ENCODE measurements at places on chromosomes 16 and 17.

DNA sequence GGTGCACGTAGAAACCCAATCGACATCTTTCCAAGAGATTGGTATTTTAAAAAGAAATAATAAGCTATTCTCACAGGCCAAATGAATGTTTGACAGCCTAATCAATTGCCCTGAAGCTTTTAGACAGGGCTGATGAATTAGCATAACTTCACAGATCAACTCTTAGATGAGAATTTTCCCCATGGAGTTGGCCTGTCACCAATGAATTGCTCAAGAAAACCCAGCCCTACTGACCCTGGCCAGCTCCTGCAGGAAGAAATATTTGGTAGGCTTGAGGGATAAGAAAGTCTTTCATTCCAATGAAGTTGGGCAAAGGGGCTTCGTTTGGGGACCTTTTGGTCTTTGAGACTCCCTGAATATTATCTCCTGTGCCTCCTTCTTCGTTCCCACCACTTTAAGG, 23.4 kb upstream of the SEC14L1 start:
- DNase-seq, result no peak

DNA sequence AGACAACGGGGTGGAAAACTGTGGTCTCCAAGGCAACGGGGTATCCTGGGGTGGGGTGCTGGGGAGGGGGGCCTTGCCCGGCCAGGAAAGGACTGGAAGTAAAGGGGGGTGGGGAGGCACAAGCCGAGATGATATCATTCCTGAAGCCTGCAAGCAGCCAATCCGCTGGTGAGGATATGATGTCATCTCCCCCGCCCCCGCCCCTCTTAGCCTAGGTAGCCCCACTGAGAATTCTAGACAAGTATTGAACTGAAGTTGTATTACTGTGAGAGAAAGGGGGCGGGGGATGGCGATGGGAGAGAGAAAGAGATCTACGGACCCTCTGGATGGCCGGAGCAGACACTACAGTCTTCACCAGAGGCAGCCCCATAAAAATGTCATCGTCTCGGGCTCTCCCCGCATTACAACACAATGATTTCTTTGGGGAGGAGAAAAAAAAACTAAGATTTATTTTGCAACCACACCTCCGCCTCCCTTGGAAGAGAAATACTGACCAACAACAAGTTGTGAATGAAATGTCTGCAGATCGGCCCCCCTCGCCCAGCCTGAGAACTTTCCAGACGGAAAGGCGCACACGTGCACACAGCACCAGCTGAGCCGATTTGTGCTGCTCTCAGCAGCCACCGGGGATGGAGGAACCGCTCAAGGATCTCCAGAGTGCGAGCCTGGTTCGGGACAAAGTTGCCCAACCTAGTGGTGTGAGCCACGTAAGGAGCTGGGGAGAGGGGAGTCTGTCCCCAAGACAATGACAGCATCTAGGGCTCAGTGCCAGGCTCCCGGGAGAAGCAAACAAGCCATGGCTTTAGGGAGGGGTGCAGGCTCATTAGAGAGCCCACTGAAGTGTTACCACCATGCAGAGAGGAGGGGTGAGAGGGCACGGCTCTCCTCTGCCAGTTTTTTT, 222.1 kb downstream of the SOX9 start:
- no peak for DNase-seq

DNA sequence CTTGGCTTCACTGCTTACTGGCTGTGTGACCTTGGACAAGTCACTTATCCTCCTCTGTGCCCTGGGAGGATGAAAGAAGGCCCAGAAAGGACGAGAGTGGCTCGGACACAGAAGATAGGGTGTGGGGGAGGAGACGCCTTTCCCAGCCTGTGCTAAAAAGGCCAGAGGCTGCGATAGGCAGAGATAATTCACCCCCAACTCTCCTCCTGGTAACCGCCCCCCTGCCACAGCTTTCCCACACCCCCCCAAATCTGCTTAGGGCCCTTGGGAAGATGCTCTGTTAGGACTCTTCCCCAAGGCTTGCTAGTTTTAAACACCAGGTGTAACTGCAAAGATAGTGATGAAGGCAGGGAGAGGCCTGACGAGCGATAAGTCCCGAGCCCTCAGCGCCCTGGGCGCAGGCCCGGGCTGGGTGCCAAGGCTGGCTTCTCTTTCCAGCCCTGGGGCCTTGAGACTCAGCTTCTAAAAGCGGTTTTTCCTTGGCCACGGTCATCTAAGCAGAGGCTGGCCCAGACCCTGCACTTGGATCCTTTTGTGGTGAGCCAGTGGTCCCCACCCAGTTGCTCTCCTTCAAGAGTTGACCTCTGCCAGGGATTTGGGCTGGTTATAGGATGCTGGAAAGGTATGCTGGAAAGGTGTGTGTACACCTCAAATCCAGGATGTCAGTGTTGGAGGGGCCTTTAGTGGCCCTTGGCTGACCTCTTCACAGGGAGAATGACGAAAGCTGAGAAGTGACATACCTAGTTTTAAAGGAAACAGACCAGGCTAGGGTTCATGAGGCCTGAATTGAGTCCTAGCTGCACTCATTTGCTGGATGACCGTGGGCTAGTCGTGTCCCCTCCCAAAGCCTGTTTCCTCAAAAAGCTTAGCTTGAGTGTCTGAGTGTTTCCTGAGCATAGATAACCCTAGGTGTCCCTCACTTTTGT, 3.4 kb upstream of the PPP1R9B start:
- DNase-seq, result no peak

GRCh38 chr16:77406680-77407079, 28.2 kb downstream of the ADAMTS18 start:
- DNase-seq, result no peak

DNA sequence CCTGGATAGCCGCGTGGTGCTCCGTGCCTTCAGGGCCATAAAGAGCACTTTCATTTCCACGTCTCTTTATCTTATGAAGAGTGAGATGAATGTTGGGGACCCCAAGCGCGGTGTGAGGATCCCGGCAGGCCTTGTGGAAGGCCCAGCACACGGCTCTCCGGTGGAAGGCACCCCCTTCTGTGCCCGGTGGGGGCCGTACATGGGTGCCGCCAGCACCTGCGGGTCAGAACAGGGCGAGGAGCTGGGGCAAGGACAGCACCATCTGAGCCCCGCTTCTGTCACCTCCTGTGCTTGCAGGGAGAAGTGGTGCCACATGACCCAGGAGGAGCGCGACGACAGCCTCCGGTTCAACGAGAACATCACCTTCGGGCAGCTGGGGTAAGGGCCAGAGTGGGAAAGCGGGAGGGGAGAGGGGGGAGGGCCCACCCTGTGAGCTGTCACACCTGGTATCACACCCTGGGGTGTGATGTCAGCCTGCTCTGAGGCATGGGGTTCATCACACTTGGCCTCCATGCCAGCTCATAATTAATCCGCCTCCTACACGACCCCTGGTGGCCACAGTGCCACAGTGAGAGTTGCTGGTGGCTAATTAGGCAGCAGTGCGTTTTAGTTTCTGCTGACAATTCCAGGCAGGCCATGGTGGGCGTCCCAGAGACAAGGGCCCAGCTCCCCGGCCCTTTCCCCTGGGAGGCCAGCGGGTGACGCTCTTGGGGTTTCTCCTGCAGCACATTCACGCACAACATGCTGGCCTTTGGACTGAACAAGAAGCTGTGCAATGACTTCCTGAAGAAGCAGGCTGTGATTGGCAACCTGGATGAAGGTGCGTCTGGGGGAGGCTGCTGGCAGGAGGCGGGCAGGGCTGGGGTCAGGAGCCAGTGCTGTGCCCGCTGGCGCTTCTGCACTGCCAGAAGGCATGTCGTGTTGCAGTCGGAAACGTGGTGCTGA, 25.7 kb downstream of the CIBAR2 start:
- DNase-seq, result peak; percentile 32

DNA sequence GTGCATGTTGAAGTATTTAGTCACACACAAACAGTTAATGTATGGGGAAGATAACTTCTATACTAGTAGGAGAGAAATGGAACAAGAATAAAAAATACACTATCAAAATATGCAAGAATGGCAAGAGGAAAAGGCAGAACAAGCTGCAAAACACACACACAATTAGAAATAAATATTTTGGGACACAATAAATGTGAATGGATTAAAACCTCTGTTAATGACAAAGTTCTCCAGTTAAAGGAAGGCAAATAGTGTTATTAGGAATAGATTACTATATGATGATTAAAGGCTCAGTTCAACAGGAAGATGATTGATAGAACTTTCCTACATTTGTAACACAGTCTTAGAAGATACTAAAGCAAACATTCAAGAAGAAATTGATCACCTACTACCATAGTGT, 106.3 kb upstream of the ZNF750 start:
- no peak for DNase-seq

DNA sequence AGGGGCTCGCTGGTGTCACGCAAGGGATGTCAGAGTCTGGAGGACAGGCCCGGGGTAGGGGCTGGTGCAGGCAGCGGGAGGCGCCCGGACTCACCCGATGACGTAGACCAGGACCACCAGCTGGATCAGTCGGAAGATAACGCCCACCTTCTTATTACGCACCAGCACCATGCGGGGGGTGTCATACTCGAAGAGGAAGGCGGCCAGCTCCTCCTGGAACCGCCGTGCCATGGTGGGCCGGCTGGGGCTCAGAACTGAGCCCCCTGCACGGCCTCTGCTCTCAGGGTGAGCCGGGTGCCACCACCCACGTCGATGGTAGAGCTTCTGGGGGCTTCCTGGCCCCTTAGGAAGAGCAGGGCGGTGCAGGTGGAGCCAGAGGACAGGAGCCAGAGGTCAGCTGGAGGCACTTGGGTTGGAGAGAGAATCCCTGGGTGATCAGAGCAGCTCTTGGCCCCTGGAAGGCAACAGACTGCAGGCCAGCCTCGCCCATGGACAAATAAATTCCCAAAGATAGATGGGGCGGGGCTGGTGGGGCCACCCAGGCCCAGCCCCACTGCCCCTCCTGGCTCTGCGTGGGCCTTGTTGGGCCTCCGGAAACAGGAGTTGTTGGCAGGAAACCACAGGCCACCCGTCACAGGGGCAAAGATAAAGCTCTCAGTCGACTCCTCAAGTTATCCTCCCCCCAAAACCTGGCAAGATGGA, at the start of gene P2RX1:
Gene P2RX1 (minus strand): TSS at position 471 of the 702 bp plus-strand sequence. CDS start 240 bp downstream, at position 231.
- DNase-seq, result no peak

DNA sequence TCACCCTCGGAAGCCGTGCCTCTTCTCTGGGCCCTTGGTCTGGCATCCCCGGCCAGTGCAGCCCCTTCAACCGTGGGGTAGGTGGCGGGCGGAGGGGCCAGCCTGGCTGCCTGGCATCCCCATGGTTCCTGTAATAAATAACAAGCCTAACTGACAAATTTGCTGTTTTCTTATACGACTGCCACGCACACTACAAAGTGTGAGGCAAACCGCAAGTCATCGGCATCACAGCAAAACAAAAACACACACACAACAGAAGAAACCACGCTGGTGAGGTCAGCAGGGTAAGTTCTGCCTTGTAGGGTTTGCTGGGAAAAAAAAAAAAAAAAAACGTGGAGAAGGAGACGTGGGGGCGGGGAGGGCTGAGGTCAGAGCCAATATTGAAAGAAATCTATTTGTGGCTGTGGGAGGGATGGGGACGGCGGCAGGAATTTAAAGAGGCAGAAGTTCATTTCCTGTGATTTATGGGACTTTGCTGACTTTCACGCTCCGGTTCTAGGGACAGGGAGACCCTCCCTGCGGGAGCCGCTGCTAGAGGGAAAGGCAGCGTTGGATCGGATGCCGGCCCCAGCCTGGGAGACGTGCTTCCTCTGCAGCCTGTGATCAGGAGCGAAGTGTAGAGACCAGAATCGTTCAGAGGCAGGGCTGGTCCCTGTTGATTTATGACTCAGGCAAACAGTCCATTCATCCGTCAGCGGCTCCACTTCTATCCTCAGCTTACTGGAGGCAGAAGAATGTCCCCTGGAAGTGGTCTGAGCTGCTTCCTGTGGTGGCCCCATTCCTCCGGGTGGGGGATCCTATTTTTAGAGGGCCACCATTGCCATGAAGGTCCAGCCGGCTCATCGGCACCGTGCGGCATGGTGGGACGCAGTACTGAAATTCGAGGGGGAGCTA, 162.8 kb downstream of the FOXL1 start:
- peak; percentile 18 for DNase-seq

DNA sequence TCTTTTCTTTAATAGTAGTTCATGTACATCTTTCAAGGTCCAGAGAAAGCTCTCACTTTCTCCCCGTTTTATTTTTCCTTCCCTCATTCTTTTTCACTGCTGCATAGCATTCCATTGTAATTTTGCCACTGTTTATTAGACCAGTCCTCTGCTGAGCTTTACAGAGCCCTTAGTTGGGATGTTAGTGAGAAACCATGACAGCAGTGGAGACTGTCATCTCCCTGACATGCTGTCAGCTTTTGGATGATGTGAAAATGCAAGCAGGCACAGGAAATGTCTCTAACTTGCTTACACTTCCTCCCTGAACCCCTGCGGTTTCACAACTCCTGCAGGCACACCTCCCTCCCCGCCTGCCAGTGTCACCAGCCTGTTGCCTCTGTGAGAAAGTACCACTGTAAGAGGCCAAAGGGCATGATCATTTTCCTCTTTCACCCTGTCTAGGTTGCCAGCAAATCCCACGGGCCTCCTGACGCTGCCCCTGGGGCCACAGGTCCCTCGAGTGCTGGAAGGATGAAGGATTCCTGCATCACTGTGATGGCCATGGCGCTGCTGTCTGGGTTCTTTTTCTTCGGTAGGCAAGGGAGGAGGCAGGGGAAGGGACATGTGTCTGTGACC, at the start of gene ITGAL:
Gene ITGAL (plus strand): TSS at position 415 of the 615 bp plus-strand sequence. CDS start 96 bp downstream, at position 511.
- DNase-seq, result no peak

GRCh38 chr16:4970010-4970409, 11.9 kb downstream of the SEC14L5 start:
- no peak for DNase-seq

DNA sequence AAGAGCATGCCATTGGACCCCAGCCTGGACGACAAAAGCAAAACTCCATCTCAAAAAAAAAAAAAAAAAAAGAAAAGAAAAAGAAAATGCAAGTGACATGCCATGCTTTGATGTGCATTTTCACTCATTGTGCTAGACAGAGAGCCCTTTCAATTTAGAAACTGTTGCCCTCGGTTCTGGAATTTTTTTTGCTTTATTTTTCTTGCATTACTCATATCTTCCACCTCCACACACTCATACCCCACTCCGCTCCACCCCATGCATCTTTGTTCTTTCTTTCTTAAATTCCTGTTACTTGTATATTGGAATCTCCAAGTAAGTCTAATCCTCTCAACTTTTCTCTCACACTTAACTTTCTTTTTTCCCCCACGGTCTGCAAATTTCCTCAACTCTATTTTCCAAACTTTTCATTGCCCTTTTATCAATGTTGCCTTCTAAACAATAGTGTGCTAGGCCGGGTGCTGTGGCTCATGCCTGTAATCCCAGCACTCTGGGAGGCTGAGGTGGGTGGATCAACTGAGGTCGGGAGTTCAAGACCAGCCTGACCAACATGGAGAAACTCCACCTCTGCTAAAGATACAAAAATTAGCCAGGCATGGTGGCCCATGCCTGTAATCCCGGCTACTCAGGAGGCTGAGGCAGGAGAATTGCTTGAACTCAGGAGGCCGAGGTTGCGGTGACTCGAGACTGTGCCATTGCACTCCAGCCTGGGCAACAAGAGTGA, 16.8 kb upstream of the SUZ12 start:
- no peak for DNase-seq
